ENCODE measurements at places on chromosomes 3 and 15. TPM values are rescaled to one million over a fixed set of nuclear protein-coding genes. Genes with fewer than 3 reads are reported as not detected.

- H3K4me3 ChIP-seq: peak overlapping the region; percentile 29
- no peaks in the 10 kb centered on the region for H3K27me3 ChIP-seq
- peaks cover 29% of the 10 kb centered on the region for H3K4me1 ChIP-seq
- H3K36me3 ChIP-seq: peaks cover 5% of the 10 kb centered on the region
- DNase-seq: peak; percentile 84
These were observed 80.2 kb downstream of the LPP start for GRCh38 chr3:188234132-188234531.

- H3K36me3 ChIP-seq: peaks cover 12% of the 10 kb centered on the region
- H3K27ac ChIP-seq: peak overlapping the region; percentile 45
- no peak overlapping the region for H3K4me3 ChIP-seq
- no peak for DNase-seq
- no peaks in the 10 kb centered on the region for H3K27me3 ChIP-seq
- H3K4me1 ChIP-seq: peaks cover 19% of the 10 kb centered on the region
These were observed 39.5 kb downstream of the ANKRD28 start for GRCh38 chr3:15758295-15758694.

Gene FOXB1
- not detected for total RNA-seq

DNA sequence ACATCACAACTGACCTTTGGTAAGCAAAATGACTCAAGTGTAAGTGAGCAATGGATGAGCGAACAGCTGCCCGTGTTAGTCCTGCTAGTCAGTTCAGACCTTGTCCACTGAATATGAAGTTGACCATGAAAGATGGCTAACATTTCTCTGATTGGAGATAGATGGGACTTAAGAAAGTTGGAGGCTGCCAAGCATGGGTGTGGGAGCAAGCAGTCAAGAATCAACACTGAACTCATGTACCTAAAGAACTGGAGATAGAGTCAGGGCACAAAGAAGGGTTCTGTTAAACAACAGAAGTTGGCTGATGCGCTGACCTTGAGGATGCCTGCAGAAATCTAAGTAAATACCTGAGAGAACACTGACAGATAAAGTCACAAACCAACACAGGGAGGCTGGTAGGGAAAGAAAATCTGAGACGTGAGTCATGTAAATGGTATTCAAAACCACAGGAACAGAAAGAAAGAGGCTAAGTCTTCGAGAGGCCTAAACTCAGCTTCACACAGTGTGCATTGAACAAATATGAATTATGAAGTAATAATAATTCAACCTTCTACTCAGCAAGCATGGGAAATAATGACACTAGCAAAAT lies 30.7 kb upstream of the ANPEP start:
- H3K4me3 ChIP-seq: no peak overlapping the region
- H3K27ac ChIP-seq: peak overlapping the region; percentile 80
- H3K36me3 ChIP-seq: no peaks in the 10 kb centered on the region
- DNase-seq: peak; percentile 88
- peaks cover 38% of the 10 kb centered on the region for H3K4me1 ChIP-seq
- no peaks in the 10 kb centered on the region for H3K27me3 ChIP-seq

Gene SLC28A1
- total RNA-seq: not detected

GRCh38 chr3:118089563-118089962 lies 945.1 kb downstream of the IGSF11 start:
- H3K4me1 ChIP-seq: no peaks in the 10 kb centered on the region
- no peak overlapping the region for H3K27ac ChIP-seq
- no peak for DNase-seq
- no peaks in the 10 kb centered on the region for H3K27me3 ChIP-seq
- H3K36me3 ChIP-seq: no peaks in the 10 kb centered on the region
- no peak overlapping the region for H3K4me3 ChIP-seq

DNA sequence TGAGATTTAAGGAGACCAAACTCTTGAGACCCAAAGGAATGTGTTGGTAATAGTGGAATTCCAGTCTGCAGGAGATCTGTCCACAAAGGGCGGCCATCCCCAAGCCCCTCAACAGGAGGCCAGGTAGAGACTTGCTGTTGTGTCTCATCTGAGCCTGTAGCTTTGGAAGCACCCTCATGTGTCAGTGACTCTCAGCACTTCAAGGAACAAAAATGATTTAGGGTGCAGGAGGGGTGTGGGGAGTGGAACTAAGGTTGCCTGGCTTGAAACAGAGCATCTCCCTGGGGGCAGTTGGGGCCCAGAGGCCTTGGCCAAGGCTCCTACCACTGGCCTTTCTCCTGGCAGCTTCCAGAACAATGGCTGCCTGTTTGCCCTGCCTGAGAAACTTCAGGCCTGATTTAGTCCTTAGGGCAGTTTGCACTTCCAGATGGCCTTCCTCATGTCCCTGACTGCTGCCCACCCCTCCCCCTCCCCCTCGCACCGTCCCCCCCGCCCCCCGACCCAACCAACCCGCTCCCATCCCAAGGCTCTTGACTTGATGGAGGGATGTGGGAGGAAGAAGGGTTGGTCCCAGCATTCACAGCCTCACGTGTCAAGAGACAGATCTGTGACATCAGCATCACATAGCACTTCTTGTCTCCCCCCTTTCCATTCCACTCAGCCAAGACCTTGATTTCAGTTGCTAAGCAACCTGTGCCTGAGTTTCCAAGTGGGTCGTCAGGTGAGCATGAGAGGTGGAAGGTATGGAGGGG lies 77.1 kb downstream of the CORO2B start:
- H3K27me3 ChIP-seq: no peaks in the 10 kb centered on the region
- no peaks in the 10 kb centered on the region for H3K36me3 ChIP-seq
- no peak overlapping the region for H3K27ac ChIP-seq
- peaks cover 7% of the 10 kb centered on the region for H3K4me1 ChIP-seq

DNA sequence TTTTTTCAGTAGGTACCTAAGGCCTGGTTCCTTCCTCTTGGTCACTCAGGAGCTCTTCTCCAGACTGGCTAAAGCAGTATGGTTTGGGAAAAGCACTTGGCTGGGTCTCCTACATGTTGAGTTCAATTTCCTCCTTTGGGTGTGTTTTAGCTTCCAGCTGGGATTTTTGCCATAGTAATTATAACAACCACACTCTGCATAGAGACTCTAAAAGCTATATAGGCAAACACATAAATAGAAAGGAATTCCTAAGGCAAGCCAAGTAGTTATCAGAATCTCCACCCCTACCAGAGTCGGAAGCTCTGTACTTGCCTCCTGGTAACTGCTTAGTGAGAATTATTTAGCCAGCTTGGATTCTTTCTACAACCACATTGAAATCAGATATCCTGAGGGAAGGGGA lies 48.6 kb downstream of the FOXL2 start:
- H3K27me3 ChIP-seq: no peaks in the 10 kb centered on the region
- peak; percentile 94 for DNase-seq
- H3K4me1 ChIP-seq: peaks cover 11% of the 10 kb centered on the region
- no peak overlapping the region for H3K4me3 ChIP-seq
- H3K36me3 ChIP-seq: no peaks in the 10 kb centered on the region

All from osteoblast (primary cell).